Activated CD4-positive, alpha-beta T cell treated with anti-CD3 and anti-CD28 coated beads, Interleukin-10, Interleukin-2, amounts not matched to agents 100 ng/mL and 50 ng/mL, durations not matched to agents 16 hours and 8 hours (primary cell): ENCODE measurements at places on chromosomes 7 and 10.
A peak's percentile ranks its signal among the peaks of the same experiment; 100 is the strongest.

DNA sequence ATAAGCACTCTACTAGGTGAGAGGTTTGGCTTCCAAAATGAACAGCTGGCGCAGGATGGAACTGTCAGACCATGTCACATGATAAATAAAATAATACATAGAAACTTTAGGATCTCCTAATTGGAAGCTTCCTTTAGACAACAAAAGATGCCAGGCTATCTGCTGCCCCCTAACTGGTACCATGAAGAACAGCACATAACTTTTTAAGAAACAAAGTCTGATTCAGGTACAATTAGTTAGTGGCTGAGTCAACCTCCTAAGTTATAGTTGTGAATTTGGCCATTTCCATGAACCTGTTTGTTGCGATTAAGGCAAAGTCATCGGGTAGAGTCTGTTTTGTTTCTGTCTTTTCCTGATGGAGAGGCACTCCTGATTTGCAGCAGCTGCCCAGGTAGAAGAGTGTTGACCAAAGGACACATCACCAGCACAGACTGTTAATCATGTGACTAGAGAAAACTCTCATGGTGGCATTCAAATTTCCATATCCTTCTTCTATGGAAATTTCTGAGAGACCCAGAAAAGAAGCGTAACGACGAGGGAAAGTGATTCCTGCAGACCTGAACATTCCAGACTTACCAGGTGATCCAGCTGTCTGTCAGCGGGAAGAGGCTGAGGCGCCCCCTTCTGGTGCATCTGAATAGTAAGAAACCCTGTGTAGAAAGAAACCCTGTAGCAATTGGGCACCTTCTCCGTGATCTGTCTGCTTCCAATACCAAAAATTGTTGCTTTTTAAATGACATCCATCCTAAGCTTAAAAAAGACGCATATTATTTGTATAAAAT is 8.6 kb upstream of the INHBA start:
- no peak for DNase-seq

DNA sequence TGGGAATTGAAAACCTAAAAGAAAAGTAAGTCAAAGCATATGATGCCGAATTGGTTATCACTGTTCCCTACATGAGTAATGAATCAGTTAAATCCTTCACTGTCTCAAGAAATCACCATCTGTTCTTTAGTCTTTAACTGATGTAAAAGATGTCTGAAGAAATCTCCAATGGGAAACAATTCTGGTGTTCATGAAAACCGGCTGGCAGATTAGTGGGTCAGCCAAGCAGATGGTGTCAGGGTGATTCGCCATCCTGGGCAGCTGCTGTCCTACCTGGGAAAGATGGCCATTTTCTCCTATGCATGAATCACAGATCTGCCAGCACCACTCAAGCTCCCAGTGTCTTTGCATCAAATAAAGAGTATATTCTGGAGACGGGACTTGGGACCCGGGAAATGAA is 925.2 kb upstream of the GHITM start:
- DNase-seq = no peak

DNA sequence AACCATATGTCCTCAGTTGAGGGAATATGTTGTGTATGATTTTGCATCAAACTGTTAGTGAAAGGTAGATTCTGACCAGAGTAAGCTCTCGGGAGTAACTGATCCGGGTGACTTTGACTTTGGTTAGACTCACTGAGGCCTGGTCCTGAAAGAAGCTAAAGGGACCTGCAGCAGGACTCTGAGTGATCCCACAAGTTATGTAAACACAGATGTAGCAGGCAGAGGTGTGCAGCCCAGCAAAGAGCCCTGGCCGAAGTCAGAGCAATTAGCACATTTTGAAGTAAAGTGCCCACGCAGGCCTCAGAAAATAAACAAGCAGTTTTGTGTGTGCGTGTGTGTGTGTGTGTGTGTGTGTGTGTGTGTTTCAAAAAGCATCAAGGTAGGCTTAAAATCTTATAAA is 245.6 kb upstream of the FERD3L start:
- no peak for DNase-seq

- DNase-seq = no peak
These were observed 8.6 kb downstream of the GJD4 start for GRCh38 chr10:35613597-35614226.

DNA sequence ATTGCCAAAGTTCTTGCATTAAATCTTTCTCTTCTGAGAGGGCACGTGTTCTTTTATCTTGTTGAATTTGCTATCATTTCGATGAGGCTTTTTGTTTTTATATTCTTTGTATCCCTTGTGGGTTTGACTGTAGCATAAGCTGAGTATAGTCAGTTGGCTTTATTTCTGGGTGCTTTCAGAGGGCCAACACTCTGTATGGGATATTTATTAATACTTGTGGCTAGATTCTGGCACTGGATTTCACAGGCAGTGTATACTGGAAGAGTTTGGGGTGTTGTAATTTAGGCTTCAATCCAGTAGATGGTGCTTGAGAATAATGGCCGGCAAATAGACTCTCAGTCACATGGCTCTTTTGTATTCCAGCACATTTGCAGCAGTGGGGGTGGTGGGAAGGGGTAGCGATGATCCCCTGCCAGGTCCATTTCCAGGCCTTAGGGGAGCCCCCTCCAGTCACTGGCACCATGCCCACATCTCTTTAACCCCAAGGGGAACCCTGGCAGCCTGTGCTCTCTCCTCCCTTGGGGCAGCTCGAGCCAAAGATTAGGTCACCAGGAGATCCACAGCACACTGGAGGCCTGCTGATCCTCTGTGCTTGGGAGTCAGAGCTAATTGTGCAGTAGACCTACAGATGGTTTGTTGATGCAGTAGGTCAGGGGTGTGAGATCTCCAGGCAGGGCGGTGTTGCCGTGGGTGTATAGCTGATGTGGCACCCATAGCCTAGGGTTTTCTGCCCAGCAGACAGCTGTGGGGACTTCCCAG is 81.8 kb downstream of the PTPN20 start:
- DNase-seq = peak; percentile 3

DNA sequence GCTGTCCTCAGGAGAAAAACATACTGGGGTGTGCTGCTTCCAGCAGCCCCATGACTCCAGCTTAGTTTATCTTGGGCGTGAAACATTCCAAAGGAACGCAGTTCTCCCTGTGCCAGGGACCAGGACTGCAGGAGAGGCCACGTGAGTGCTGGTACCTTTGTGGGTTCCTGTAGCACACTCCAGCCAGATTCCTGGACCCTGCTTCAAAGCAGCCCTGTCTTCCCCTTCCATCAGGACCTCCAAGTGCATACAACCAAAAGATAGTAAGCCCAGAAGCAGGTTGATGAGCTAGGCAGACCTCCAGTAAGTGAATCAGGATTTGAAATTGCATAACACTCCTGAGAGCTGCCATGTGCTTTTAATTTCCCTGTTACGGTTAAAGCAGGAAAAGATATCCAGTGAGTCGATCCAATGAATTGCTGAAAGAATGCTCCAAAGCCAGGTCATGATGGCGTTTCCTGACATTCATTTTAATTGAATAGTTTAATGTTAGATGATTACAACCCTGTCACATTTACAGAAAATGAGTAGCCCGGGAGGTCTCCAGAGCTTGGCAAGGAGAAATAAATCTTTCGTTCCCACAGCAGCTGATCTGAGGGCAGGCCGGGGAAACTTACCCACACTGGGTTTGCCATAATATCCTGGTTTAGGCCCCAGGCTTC is 38.9 kb upstream of the CPXM2 start:
- no peak for DNase-seq

- DNase-seq = no peak
These were observed 165.5 kb downstream of the PRKAG2 start for GRCh38 chr7:151711435-151711872.

DNA sequence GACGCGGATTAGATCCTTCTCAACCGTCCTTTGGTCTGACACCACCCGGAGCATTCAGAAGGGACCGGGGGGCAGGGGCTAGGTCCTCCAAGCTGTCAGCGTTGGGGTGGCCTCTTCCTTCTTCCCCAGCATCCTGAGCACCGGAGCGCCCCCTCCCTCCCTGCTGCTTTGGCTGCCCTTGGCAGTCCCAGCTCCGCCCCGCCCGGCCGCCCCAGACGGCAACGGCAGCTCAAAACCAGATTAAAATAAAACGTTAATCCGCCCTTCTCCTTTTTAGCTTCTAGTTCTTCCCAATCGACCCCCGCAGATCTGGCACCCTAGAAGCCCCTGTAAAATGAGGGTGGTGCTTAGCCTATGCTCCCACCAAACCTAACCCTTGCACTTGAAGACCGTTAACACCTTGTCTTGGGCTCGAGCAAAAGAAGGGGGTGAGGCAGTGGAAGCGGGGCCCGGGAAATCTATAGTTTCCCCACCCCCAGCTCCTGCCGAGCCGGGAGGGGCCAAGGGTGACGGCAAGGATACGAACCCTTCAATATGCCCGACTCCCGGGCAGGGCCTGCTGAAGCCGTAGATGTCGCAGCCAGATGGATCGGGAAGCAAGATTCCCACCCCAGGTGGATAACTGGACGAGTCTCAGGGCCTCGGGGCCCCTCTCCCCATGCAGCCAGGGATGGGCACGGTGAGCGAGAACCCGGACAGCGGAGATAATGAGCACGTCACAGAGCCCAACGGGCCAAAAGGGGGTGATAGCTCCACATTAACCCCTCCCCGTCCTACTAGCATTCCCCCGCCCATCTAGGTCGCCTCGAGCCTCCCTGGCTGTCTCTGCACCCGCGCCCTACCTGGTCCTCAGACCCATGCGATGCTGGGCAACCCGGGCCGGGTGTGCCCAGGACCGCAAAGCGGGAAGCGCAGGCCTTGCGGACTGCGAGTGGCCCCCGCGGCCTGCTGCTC is 169.7 kb downstream of the NRF1 start:
- DNase-seq = peak; percentile 21

DNA sequence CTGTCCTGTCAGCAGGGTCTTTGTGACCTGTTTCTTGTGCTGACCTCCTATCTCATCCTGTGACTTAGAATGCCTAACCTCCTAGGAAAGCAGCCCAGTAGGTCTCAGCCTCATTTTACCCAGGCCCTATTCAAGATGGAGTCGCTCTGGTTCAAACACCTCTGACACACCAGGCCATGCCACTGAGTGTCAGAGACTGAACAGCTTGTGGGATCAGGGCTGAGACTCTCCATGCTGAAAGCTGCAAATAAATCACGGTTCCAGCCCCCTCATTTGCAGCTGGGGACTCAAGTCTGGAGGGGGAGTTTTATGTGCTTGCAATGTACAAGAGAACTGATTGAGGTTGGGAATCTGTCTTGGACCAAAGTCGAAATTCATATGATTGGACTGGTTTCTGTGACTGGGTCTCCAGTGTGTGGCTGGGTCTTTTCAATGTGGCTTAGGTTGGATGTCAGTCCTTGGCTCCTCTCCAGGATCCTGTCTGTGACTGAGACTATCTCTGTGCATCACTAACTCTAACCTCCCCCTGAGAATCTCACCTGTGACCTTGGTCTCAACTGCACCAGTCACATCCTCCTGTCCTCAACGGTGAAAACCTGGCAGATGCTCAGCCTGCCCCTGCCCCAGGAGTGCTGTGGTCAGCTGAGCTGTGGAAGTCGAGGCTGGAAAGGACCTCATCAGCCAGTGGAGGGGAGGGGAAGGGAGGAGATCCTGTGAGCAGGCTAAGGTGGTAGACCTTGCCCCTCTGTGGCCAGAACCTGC is 11.7 kb downstream of the PRF1 start:
- DNase-seq = no peak

GRCh38 chr7:37354656-37355131 is 94.0 kb downstream of the ELMO1 start:
- peak; percentile 92 for DNase-seq

GRCh38 chr7:149869291-149869650 is 4.5 kb upstream of the ATP6V0E2 start:
- no peak for DNase-seq

DNA sequence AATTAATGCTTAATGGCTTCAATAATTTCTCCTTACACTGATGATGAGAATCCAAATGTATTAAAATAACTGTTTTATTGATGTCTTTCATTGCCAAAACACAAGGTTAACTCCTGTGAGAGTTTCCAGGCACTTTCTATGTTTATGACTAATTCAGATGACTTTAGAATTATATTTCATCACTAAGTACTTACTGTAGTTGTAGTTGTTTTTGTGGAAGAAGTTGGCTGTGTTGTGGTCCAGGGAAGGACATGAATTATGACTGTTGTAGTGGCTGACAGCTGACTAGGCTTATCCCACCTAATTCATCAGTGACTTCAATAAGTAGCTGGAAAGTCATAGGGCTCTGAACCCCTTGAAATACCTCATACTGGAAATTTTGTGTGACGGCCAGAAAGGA is 254.8 kb downstream of the HGF start:
- no peak for DNase-seq

DNA sequence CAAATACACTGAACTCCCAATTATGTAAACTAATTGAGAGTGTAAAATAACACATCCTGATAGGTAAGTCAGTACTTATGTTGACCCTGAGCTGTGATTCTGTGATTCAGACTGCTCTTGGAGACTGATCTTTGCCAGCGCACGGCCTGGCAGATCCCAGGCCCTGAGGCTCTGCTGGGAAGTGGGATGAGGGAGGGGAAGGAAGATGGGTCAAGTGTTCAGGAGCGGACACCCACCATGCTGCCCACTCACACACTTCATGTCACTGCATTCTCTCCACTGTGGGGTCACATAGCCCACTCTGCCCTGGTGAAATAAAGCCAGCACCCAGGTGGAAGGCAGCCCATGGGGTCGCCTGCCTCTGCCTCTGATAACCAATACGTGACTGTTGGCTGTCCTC is 226.2 kb downstream of the TNS3 start:
- DNase-seq = no peak

- DNase-seq = no peak
These were observed 80.9 kb downstream of the ABLIM1 start for GRCh38 chr10:114577133-114577532.

- no peak for DNase-seq
These were observed 145.2 kb downstream of the DNAJB6 start for GRCh38 chr7:157482025-157482424.

DNA sequence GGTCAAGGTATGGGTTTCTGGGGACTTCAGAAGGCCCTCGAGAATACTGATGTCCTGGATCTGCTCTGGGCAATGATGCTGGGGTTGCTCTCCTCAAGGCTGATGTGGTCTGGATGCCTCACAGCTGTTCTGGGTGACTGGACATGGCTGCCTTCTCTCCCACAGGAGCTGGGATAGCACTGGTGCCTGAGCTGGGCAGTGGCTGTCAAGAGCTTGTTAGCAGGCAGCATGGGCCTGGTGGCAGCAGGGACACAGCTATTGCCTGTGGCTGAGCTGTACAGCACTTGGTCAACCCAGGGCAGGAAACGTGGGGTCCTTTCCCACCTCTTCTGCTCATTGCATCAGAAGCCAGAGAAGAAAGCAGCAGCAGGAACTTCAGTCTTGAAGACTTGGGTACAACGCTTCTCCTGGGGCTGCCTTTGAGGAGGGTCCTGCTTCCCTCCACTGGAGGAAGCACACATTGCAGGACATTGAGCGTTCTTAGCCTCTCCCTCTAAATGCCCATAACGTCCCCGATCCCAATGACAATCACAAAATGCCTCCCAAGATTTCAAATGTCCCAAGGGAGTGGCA is 13.0 kb downstream of the ADCYAP1R1 start:
- no peak for DNase-seq
